ENCODE measurements at places on chromosomes 16 and 17.
A peak's percentile ranks its signal among the peaks of the same experiment; 100 is the strongest.

DNA sequence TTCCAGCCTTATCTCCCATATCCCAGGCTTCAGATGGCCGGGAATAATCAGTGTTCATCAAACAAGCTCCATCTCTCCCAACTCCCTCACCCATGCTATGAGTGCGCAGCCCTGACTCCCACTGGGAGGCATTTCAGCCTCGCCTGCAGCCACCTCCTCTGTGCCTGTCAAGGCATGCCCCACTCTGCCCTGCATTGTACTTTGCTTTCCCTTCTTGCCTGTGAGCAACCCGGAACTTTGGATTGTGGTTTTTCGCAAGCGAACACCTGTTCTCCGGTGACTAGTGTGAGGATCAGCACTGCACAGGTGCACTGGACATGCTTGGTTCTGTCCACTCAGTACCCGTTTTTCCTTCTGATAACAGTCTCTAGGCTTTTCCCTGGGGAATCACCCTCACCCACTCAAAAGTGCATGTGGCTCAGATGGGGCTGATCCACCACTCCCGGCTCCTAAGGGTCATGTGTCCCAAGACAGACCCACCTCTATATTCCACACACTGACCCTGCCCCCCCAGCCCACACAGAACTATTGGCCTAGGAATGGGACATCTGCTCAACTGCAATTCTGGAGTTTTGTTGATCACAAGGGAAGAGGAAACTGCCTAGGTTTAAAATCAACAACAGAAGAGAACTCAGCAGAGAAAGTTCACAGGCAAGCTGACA is 9.1 kb downstream of the CHST6 start:
- DNase-seq: peak; percentile 75

GRCh38 chr17:19000531-19001325 is 3.8 kb downstream of the FAM83G start:
- DNase-seq: no peak

- no peak for DNase-seq
Measured at GRCh38 chr16:23663918-23664317, 14.8 kb upstream of the PLK1 start.

DNA sequence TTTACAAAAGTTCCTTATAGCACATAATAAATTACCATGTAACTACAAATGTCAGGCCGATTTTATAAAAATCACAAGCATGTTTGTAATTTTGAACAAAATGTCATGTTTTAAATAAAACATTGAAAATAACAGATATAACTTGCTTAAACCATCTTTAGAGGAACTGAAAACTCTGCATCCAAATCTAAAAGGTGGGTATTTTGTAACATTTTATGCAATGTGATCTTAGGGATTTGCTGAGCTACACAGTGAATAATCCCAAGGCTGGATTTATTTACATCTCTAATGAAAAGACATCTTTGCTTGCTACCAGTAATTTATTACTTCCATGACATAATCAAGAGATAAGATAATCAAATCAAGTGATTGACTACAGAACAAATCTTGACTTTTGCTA is 47.5 kb downstream of the N4BP1 start:
- DNase-seq: no peak

GRCh38 chr16:83769397-83770008 is 38.3 kb upstream of the HSBP1 start:
- DNase-seq: no peak

DNA sequence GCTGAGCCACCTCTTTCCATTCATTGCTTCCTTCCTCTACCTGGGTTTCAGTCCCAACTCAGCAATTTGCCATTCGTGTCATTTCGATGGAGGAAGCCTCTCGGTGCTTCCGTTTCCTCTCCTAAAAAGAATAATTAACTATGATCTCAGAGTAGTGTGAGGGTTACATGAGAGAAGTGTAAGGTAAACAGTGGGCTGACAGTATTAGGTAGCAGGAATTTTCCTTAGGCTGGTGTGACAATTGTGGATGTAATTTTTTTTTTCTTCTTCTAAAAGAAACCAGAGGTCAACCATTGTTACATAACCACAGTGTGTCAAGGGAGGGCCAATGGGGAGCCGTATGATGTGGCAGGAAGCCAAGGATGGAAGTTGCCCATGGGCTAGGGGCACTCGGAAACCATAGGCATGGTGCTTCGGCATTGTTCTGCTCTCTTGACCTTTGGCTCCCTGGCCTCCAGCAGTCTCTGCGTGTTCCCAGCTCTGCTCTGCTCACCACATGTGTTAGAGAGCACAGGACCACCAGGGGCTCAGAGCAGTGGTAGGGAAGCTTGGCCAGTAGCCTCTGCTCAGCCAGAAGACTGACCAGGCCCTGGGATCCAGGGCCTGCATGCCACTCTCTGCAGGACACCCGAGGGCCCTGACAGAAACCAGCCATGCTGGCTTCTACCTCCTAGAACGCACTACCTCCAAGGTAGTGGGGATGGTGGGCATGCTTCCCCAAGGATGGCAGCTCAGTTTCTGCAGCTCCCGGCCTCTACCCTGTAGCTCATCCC is 2.0 kb upstream of the TOP2A start:
- peak; percentile 23 for DNase-seq

GRCh38 chr17:31629696-31630470 is 229.2 kb downstream of the COPRS start:
- no peak for DNase-seq

DNA sequence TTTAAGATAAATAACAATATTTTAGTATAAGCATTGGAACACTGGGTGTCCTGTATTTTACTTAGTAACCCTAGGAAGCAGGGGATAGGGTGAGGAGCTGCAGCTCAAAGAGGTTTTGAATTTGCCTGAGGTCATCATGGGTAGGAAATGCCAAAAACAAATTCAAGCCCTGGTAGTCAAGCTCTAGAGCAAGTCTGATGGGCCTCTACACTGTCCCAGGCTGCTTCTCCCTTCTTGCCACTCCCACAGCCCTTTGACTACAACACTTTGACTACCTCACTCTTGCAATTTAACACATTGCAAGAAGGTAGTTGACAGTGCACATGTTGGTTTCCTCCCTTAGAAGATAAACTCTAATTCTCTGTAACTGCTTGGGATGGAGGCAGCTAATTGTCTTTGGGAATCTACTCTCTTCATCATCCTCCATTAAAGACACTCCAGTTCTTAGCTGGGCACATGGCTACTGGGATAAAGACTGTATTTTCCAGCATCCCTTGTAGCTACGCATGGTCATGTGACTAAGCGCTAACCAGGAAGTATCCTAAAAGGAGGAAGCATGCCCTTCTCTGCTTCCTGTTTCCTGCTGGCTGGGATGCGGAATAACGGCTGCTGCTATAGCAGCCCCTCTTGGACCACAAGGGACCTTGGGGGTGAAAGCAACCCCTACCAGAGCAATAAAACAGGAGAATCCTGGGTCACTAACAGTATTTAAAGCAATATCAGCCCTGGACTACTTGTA is 30.7 kb upstream of the SSTR2 start:
- DNase-seq: no peak

DNA sequence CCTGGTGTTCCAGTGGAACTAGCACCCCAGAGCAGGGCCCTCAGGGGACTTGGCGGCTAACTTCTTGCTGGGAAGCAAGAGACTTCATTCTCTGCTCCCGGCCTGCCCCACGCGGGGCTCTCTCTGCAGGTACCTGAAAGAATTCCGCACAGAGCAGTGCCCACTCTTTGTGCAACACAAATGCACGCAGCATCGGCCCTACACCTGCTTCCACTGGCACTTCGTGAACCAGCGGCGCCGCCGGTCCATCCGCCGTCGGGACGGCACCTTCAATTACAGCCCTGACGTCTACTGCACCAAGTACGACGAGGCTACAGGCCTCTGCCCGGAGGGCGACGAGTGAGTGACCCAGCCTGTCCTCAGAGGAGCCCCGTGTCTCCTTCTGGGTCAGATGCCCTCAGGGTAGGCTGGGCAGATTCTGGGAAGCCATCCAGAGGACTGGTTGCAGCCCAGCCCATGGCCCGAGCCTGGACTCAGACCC is 25.1 kb downstream of the UNK start:
- DNase-seq: no peak
